Common myeloid progenitor, CD34-positive (primary cell): ENCODE measurements at places on chromosomes 7 and 10.

DNA sequence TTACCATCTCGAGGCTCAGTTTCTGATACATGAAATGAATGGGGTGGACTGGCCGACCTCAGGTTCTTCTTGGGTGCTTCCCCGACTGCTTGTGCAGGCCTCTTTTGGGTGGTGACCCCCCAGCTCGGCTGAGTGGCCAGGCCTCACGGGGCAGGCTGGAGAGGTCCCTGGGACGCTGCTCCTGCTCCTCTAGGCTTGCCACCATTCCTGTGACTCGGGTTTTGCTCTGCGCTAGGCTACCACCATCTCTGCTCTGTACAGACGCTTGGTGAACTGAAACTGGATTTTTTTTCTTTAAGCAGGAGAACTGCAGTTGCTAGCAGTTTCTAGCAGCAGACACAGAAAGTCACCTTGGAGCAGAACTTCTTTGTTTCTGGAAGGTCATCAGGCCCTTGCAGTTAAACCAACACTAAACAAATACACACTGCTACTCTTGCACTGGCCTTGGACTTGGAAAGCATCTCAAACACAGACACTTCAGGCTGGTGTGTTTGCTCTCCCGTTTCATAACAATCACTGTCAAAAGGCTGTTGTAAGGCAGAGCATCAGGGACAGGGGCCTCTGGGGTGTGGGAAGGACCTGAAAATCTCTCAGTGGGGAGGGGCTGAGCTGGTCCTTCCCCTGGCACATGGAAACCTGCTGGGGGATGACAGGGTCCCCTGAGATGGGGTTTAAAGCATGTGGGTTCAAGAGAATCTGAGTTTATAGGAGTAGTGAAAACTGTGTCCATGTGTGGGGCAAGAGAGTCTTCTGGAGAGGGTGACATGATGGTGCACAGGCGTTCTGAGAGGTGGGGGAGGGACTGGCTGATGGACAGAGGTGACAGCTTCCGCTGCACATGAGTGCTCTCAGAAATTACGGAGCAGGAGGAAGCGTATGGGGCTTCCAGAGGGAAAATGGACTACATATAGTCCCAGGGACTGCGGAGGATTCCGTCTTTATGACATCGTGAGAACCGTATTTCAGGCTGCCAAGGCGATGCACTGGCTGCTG lies 35.0 kb upstream of the GIMAP8 start:
- no peak for DNase-seq

- DNase-seq, result no peak
Measured at GRCh38 chr10:92729886-92730285, 40.1 kb downstream of the HHEX start.

DNA sequence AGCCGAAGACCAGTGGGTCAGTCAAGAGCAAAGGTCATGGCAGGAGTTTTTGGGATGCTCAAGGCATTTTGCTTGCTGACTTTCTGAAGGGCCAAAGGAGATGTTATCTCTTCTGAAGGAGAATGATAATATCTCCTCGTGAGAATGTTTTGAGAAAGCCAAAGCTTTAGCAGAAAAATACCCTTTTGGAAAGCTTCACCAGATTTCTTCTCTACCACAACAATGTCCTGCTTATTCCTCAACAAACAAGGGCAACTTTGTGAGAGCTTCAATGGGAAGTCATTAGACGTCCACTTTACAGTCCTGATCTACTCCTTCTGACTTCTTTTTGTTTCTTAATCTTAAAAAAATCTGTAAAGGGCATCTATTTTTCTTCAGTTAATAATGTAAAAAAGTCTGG lies 132.8 kb upstream of the DNAJB12 start:
- DNase-seq, result no peak

DNA sequence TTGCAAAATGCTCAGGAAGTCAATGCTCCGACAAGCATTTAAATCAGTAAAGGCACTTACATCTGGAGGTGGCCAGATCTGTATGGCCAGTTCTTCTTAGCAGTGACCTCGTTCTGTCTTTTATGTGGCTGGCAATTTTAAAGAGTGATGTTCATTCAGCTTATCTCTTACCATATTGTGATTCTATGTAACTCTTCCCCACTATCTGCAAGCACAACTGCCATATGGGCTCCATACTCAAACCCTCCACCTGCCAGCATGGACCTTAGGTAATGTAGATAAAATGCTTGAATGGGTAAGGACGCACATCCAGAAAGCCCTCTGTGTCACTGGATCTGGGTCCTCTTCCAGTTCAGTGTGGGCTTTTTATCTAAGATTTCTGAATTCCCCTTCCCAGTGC lies 42.4 kb upstream of the STK17A start:
- peak; percentile 14 for DNase-seq

DNA sequence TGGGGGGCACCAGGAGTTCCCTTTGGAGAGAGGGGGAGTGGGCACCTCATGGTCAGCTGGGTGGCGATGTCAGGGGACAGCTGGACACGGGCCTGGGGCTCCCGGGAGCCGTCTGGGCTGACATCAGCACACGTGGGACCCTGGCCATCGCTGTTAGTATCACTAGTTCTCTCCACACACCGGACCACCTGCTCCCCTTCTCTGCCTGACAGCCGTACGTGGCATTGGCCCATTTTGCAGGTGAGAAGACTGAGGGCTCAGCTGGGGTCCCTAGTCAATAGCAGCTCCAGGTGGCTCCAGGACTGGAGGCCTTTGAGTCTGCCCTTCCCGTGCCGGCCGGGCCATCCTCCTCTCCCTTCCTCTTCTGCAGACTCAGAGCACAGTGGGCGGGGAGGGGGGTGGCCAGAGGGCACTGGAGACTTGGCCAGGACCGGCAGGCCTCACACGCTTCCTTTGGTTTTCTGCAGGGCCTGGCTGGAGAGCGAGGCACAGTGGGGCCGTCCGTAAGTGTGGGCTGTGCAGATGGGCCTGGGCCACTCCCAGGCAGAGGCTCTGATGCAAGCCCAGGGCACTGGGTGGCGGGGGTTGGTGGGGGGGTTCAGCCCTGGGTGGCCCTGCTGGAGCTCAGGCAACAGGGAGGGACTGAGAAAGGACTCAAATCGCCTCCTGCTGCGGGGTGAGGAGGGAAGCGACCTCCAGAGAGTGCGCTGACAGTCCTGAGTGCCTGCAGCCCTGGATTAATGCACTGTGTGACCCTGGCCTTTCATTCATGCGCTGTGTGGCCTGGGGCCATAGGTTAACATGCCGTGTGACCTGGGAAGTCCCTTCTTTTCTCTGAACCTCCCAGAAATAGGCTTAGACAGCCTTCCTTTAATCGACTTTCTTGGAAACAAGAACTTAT lies 78.2 kb downstream of the MYL10 start:
- DNase-seq, result no peak

DNA sequence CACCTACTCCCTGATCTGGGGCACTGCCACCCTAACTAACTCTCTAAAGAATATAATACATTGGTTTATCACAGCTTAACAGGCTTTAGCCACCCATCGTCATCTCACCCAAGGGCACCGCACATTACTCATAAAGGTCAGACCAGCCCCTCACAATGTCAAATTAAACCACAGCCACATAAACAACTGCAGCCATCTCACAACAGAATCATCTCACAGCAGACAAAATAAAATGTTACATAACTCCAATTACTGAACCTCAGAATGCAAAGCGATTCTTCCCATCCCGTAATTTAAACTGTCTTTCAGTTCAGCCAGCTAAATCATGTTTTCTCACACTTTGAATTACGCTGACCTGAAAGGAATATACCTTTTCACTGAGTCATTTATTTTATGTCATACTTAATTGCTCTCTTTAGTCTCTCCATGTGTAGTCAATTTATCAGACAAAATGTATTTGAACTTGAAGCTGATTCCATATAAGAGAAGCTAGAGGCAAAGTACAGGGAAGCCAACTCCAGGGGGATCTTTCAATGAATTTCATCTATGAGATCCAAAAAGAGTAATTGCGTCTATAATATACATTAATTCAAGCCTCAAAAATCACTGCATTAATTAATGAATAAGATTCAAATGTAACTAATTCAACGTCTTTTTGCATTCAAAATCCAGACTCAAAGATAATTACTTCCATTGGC lies 96.9 kb upstream of the NEBL start:
- no peak for DNase-seq

- DNase-seq, result no peak
Measured at GRCh38 chr10:121774813-121775212, 153.0 kb downstream of the ATE1 start.

DNA sequence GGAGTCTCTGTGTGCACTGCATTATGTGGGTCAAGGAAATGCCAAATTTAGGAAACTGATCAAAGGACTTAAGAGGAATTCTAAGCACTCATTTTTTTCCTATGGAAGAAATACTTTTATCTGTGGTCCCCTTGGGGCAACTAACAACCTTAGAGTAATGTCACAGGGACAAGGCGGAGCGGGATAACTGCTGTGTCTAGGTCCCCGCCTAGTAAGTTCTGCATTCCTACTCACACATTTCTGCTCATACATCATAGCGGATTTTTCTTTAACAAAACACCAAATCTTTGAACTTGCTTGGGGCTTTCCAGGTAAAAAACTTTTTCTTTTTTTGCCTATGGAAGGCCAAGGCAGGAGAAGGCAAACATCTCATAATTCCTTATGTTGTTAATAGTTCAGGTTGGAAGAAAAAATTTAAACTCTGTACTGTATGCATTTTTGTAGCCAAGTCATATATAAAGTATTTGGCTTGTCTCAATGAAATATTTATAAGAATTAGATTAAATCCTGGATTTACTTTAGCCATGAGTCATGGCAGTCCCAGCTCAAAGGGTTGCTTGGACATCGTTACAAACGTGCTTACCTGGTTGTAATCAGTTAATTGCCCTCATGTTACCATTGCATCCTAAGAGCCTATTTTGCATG lies 285.0 kb downstream of the PHTF2 start:
- no peak for DNase-seq

DNA sequence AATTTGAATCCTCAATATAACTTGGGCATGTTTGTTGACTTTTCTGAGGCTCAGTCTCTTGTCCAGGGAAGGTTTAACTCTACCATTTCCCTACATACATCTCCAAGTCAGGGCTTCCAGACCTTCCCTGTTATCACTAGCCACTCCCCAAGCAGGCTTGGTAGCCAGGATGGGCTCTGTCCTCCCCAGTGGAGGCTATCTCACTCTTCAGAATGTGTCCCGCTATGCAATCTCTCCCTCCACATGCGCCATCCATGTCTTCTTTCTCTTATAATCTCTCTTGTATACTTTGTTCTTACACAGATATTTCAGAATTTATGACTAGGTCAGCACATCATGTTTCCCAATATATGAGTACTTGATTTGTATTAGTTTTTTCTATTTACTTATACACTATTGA lies 310.4 kb downstream of the HGF start:
- DNase-seq, result no peak

- no peak for DNase-seq
Measured at GRCh38 chr10:83706120-83706519, 433.2 kb upstream of the GHITM start.

GRCh38 chr7:31028006-31028405 lies 24.1 kb upstream of the ADCYAP1R1 start:
- no peak for DNase-seq

GRCh38 chr7:128417071-128417470 lies 7.3 kb upstream of the IMPDH1 start:
- DNase-seq, result no peak

DNA sequence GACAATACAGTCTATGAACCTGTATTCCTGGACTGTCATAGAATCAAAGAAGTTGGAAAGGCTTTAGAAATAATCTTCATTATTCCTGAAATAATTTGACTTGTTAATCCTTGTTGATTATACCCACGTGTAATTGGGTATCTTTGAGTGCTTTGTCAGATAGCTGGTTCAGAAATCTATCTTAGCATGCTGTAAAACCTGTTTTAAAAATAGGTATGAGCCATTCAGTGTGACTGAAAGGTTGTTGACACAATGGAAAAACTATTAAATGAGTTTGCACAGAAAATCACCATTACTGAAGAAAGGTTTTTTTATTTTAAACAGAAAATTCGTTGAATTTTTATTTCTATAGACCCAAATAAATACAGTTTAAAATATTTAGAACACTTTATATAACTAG lies 38.7 kb downstream of the PHTF2 start:
- no peak for DNase-seq

- DNase-seq, result no peak
Measured at GRCh38 chr7:95106401-95106800, 199.0 kb downstream of the PPP1R9A start.

DNA sequence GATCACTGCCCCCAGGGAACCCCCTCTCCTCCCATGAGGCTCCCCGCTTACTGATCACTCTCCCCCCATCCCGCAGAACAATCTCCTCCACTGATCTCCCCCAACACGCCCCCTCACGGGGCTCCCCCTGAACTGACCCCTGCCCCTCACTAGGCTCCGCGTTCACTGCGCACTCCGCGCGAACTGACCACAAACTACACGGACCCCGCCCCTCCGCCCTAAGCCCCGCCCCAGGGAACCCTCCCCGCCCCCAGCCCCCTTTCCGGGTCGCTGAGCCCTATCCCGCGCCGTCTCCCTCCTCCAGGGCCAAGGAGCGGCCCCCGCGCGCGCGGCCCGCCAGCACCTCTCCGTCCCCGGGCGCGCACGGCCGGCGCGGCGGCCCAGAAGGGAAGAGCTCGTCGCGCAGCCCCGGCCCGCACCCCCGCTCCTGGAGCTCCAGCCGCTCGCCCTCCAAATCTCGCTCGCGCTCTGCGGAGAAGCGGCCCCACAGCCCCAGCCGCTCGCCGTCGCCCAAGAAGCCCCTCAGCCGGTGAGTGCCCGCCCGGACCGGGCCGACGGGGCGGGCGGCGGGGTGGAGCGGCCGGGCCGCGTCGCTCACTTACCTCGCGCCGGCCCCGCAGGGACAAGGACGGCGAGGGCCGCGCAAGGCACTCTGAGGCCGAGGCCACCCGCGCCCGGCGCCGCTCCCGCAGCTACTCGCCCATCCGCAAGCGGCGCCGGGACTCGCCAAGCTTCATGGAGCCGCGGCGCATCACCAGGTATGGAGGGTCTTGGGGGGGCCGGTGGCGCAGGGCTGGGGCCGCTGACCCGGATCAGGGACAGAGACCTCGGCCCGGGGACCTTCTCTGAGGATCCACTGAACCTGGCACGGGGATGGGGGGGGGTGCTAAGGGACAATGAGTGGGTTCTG lies 19.9 kb upstream of the HSPB1 start:
- peak; percentile 51 for DNase-seq

GRCh38 chr7:17745610-17746009 lies 194.7 kb downstream of the SNX13 start:
- peak; percentile 35 for DNase-seq

DNA sequence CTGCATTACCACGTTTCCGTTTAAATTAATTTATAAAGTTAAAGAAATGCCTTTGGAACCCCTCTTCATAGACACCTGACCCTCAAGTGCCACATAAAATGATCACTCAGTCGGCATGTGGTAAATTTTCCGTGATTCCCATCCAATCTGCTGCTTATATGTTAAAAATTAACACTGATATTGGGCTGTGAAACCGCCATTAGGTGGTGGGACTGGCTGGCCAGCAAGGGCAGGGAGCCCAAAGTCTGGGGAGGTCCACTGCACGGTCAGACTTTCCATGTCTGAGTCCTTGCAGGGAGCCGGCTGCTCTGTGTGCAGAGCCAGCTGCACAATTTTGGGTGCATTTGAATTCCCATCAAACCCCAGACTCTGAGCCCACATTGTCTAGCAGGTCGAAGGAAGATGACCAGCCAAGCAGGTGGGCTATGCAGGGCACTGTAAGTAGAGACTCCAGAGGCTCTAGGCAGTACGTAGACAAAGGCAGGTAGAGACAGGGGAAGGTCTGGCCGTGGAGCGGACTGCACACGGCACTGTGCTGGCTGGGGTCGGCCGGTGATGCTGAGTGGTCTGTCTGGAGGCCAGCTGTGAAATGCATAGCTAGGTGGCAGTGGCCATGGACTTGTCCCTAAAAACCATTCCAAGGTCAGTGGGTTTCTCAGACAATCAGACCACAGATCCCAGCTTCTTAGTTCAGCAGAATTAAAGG lies 122.9 kb downstream of the SH3PXD2A start:
- DNase-seq, result no peak
